ENCODE measurements at places on chromosomes 6 and 20. TPM values are rescaled to one million over a fixed set of nuclear protein-coding genes. Genes with fewer than 3 reads are reported as not detected.

The PRPH2 gene
- 0.31 TPM for total RNA-seq

DNA sequence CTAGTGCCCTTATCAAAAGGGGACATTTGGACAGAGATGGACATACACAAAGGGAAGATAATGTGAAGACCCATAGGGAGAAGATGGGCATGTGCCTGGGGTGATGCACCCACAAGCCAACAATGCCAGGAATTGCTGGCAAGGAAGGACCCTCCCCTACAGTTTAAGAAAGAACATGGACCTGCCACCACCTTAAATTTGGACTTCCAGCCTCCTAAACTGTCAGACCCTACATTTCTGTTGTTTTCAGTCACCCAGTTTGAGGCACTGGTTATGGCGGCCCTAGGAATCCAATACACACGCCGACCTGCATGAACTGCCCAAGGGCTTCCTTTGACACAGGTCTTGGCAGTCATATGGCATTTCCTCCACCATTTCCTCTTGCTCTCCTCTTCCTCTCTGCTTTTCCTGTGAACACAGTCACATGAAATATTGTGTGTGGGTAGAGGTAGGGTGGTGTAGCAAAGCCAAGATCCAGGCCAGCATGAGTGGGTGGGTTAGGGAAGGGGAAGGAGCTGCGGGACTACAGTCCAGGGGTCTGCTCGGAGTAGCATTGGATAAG lies 115.6 kb downstream of the ZDHHC14 start:
- no peaks in the 10 kb centered on the region for H3K4me1 ChIP-seq
- no peak overlapping the region for H3K4me3 ChIP-seq
- H3K27ac ChIP-seq: no peak overlapping the region
- peaks cover 4% of the 10 kb centered on the region for H3K36me3 ChIP-seq
- no peak for DNase-seq
- no peaks in the 10 kb centered on the region for H3K27me3 ChIP-seq

The GGTLC1 gene
- not detected for total RNA-seq

- DNase-seq: no peak
- H3K4me3 ChIP-seq: peak overlapping the region; percentile 65
- no peaks in the 10 kb centered on the region for H3K27me3 ChIP-seq
- H3K36me3 ChIP-seq: no peaks in the 10 kb centered on the region
These were observed 258 bp downstream of the PHF10 start for GRCh38 chr6:169723991-169724493.

- H3K27me3 ChIP-seq: peaks cover 43% of the 10 kb centered on the region
- peak; percentile 52 for DNase-seq
- no peak overlapping the region for H3K27ac ChIP-seq
- H3K4me1 ChIP-seq: peaks cover 8% of the 10 kb centered on the region
- no peaks in the 10 kb centered on the region for H3K36me3 ChIP-seq
These were observed 240.9 kb downstream of the PHACTR1 start for GRCh38 chr6:12957321-12958051.

The EYA2 gene
- 0.74 TPM for total RNA-seq

GRCh38 chr20:10307359-10307735 lies 88.7 kb downstream of the SNAP25 start:
- H3K4me1 ChIP-seq: no peaks in the 10 kb centered on the region
- H3K27ac ChIP-seq: no peak overlapping the region
- H3K27me3 ChIP-seq: no peaks in the 10 kb centered on the region
- peaks cover 5% of the 10 kb centered on the region for H3K36me3 ChIP-seq
- H3K4me3 ChIP-seq: no peak overlapping the region

The TNFRSF21 gene
- total RNA-seq: 39.1 TPM

GRCh38 chr6:132961610-132962009 lies 147.2 kb downstream of the RPS12 start:
- no peak overlapping the region for H3K4me3 ChIP-seq
- no peaks in the 10 kb centered on the region for H3K36me3 ChIP-seq
- H3K27me3 ChIP-seq: no peaks in the 10 kb centered on the region
- DNase-seq: peak; percentile 39

The BPIFB4 gene
- not detected for total RNA-seq

GRCh38 chr6:165799391-165800153 lies 136.5 kb upstream of the PDE10A start:
- no peak for DNase-seq
- H3K27ac ChIP-seq: no peak overlapping the region
- H3K27me3 ChIP-seq: peaks cover 7% of the 10 kb centered on the region

The FAM217A gene
- total RNA-seq: not detected

- no peaks in the 10 kb centered on the region for H3K36me3 ChIP-seq
- H3K27ac ChIP-seq: no peak overlapping the region
- no peak overlapping the region for H3K4me3 ChIP-seq
- DNase-seq: no peak
These were observed 10.9 kb downstream of the FOXF2 start for GRCh38 chr6:1400126-1400850.

DNA sequence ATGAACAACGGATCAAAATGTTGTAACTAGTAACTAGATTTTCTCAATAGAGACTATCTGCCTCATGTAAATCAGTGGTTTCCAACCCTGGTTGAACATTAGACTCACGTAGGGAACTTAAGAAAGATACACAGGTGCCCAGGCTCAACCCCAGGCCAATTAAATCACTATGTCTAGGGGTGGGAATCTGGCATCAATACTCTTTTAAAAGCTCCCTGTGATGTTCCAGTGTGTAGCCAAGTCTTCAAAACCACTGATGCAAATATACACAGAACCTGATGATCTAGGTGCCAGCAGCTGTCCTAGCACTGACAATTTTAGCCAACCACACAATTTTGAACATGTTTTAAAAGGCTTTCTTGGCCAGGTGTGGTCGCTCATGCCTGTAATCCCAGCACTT lies 128.7 kb downstream of the TBC1D32 start:
- DNase-seq: no peak
- H3K27ac ChIP-seq: no peak overlapping the region
- no peaks in the 10 kb centered on the region for H3K27me3 ChIP-seq
- H3K4me1 ChIP-seq: no peaks in the 10 kb centered on the region
- 0 out of 2 replicates have a peak, but pooled peaks cover 4% of the 10 kb centered on the region for H3K36me3 ChIP-seq
- H3K4me3 ChIP-seq: no peak overlapping the region

- H3K27ac ChIP-seq: no peak overlapping the region
- peaks cover 10% of the 10 kb centered on the region for H3K4me1 ChIP-seq
- no peak overlapping the region for H3K4me3 ChIP-seq
- no peaks in the 10 kb centered on the region for H3K36me3 ChIP-seq
These were observed 26.8 kb upstream of the SLC22A7 start for GRCh38 chr6:43271103-43271815.

DNA sequence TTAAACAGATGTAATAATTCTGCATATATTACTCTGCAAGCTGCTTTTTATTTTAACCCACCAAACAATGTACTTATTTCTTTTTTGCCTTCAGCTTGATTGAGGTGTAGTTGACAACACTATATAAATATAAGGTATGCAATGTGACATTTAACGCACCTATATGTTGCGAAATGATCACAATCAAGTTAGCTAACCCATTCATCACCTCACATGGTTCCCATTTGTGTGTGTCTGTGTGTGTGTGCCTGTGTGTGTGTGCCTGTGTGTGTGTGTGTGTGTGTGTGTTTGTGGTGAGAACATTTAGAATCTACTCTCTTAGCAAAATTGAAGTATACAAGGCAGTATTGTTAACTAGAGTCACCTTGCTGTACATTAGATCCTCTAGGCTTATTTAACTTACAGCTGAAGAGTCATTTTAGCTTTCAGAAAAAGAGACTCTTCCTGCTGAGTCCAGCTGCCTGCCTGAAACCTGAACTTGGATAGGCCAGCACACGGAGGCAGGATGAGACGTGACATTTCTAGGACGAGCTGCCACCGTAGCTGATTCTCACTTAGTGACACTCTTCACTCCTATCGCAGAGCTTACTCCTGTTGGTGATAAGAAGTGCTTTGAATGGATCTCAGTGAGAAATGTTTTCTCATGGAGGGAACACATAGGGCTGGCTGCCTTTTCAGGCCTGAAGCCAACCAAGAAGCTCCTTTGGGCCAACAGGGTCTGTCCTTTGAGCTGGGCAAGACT lies 126.5 kb upstream of the RIPOR2 start:
- H3K4me3 ChIP-seq: no peak overlapping the region
- peaks cover 2% of the 10 kb centered on the region for H3K4me1 ChIP-seq
- H3K27ac ChIP-seq: peak overlapping the region; percentile 75
- 0 out of 2 replicates have a peak, but pooled peaks cover 2% of the 10 kb centered on the region for H3K36me3 ChIP-seq

- DNase-seq: no peak
- no peaks in the 10 kb centered on the region for H3K4me1 ChIP-seq
- no peak overlapping the region for H3K27ac ChIP-seq
- H3K4me3 ChIP-seq: no peak overlapping the region
These were observed 57.4 kb upstream of the EMILIN3 start for GRCh38 chr20:41424011-41424410.

The MEP1A gene
- total RNA-seq: not detected

The PCK1 gene
- not detected for total RNA-seq

GRCh38 chr20:45495501-45495941 lies 19.9 kb downstream of the SPINT3 start:
- H3K27ac ChIP-seq: no peak overlapping the region
- H3K4me1 ChIP-seq: no peaks in the 10 kb centered on the region
- DNase-seq: no peak
- H3K27me3 ChIP-seq: no peaks in the 10 kb centered on the region
- H3K4me3 ChIP-seq: no peak overlapping the region

- no peak overlapping the region for H3K4me3 ChIP-seq
- peak; percentile 50 for DNase-seq
- no peak overlapping the region for H3K27ac ChIP-seq
- no peaks in the 10 kb centered on the region for H3K4me1 ChIP-seq
- H3K36me3 ChIP-seq: no peaks in the 10 kb centered on the region
These were observed 35.9 kb downstream of the ANKRD60 start for GRCh38 chr20:58192567-58192966.

GRCh38 chr6:155436981-155437749 lies 18.5 kb downstream of the NOX3 start:
- no peak for DNase-seq
- no peak overlapping the region for H3K4me3 ChIP-seq
- H3K36me3 ChIP-seq: no peaks in the 10 kb centered on the region
- H3K27ac ChIP-seq: no peak overlapping the region

The OR2B6 gene
- not detected for total RNA-seq

DNA sequence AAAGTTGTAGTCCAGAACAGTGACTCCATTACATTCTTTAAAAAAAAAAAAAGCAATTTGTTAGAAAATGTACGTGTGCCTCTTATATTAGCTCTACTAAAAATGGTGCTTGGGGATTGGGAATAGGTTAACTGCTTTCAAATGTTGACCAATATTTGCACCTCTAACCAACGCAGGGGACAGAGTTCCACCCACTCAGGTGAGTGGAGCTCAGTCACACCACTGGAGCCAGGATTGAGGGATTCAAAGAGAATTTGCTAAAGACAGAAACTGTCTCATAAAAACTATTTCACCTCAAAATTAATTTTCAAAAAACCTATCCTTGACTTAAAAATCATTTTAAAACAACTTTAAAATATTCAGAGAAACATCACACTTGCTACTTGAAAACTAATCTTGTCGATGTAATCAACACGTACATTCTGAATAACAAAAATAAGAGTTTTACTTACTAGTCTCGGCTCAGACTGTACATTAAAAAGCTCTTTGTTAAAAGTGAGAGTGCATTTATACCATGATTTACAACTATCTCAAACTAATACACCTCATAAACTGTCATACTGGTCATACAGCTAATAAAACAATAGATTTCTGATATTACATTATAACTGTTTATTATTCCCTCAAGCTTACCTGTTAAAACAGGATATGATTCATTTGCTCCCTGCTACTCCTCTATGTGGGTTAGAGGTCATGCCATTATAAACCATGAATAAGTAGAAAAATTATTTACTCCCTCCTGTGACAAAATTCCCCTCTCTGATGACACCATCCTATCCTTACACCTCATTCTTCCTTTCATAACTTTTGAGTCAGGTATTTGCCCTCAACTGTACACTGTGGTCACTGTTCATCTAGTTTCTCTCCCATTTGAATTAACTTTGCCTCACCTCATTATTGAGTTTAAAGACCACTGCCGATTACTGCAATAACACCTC lies 88.6 kb downstream of the PDE10A start:
- H3K27ac ChIP-seq: no peak overlapping the region
- no peaks in the 10 kb centered on the region for H3K27me3 ChIP-seq
- no peak overlapping the region for H3K4me3 ChIP-seq
- no peaks in the 10 kb centered on the region for H3K36me3 ChIP-seq

DNA sequence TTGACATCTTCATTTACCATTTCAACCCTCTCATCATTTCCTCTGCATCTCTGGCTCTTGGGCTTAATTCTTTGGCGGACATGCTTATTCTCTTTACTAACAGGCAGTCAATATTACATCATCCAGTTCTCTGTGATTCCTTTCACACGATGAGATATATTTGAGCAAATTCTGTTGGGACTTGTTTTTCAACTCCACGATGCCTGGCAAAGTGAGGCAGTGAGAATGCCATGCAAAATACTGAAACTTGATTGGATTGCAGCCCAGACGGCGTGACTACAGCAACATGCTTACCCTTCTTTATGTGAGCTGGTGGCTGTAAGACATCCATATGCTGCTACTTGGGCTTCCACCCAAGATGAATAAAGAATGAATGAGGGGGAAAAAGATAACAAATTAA lies 101.7 kb upstream of the SPACA1 start:
- no peaks in the 10 kb centered on the region for H3K4me1 ChIP-seq
- H3K27ac ChIP-seq: no peak overlapping the region
- no peak for DNase-seq
- H3K36me3 ChIP-seq: no peaks in the 10 kb centered on the region

- H3K27ac ChIP-seq: no peak overlapping the region
- no peak overlapping the region for H3K4me3 ChIP-seq
- H3K36me3 ChIP-seq: no peaks in the 10 kb centered on the region
These were observed 189.8 kb downstream of the ZDHHC14 start for GRCh38 chr6:157570752-157571151.

- DNase-seq: no peak
- no peak overlapping the region for H3K27ac ChIP-seq
- H3K27me3 ChIP-seq: no peaks in the 10 kb centered on the region
- no peak overlapping the region for H3K4me3 ChIP-seq
These were observed 105.0 kb downstream of the CD109 start for GRCh38 chr6:73800997-73801396.

DNA sequence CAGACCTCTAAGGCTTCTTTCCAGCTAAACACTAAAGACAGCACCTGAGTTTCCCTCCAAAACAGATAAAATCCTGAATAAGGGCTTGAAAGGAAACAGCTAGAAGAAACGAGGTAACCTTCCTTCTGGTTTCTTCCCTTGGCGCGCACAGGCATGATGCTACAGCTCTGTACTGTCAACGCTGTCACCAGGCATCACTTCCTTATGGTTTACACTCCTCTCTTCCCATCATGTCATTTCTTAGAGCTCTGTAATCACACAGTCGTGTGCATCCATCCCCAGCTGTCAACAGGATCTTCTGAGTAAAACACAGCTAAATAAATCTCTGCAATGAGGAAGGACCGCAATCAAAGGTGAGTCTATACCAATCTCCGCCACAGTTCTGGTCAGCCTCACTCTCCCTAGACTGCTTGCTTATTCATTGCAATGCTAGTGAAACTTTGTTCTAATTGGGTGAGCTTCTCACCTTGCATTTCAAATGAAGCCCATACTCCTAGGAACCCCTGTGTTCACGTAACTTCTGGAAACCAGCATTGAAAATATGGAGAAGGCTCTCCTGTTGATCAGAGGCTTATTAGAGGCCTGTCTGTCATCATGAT lies 162.6 kb upstream of the DTNBP1 start:
- H3K4me3 ChIP-seq: no peak overlapping the region
- H3K36me3 ChIP-seq: no peaks in the 10 kb centered on the region
- DNase-seq: no peak
- H3K27ac ChIP-seq: no peak overlapping the region

GRCh38 chr20:62891111-62891510 lies 29.5 kb upstream of the TCFL5 start:
- H3K27me3 ChIP-seq: no peaks in the 10 kb centered on the region
- DNase-seq: no peak
- no peak overlapping the region for H3K4me3 ChIP-seq
- H3K36me3 ChIP-seq: peaks cover 70% of the 10 kb centered on the region
- no peaks in the 10 kb centered on the region for H3K4me1 ChIP-seq
- no peak overlapping the region for H3K27ac ChIP-seq

The KCNK16 gene
- not detected for total RNA-seq

Data from H9 (cell line).